ENCODE measurements at places on chromosomes 1 and 21. TPM values are rescaled to one million over a fixed set of nuclear protein-coding genes. Genes with fewer than 3 reads are reported as not detected.

Gene ACTA1
- total RNA-seq: 35,934 TPM

GRCh38 chr1:58436615-58437297 lies 109.8 kb downstream of the OMA1 start:
- no peaks in the 10 kb centered on the region for H3K4me1 ChIP-seq
- no peak overlapping the region for H3K4me3 ChIP-seq
- no peaks in the 10 kb centered on the region for H3K36me3 ChIP-seq
- no peak overlapping the region for H3K27ac ChIP-seq
- DNase-seq: no peak
- no peaks in the 10 kb centered on the region for H3K27me3 ChIP-seq

Gene FAM163A
- 0.16 TPM for total RNA-seq

GRCh38 chr1:113659035-113659434 lies 100.3 kb downstream of the PHTF1 start:
- H3K36me3 ChIP-seq: no peaks in the 10 kb centered on the region
- DNase-seq: no peak
- no peak overlapping the region for H3K27ac ChIP-seq
- no peaks in the 10 kb centered on the region for H3K27me3 ChIP-seq
- H3K4me3 ChIP-seq: no peak overlapping the region

Gene CASZ1
- 86.8 TPM for total RNA-seq

Gene ETV3
- 13.4 TPM for total RNA-seq

DNA sequence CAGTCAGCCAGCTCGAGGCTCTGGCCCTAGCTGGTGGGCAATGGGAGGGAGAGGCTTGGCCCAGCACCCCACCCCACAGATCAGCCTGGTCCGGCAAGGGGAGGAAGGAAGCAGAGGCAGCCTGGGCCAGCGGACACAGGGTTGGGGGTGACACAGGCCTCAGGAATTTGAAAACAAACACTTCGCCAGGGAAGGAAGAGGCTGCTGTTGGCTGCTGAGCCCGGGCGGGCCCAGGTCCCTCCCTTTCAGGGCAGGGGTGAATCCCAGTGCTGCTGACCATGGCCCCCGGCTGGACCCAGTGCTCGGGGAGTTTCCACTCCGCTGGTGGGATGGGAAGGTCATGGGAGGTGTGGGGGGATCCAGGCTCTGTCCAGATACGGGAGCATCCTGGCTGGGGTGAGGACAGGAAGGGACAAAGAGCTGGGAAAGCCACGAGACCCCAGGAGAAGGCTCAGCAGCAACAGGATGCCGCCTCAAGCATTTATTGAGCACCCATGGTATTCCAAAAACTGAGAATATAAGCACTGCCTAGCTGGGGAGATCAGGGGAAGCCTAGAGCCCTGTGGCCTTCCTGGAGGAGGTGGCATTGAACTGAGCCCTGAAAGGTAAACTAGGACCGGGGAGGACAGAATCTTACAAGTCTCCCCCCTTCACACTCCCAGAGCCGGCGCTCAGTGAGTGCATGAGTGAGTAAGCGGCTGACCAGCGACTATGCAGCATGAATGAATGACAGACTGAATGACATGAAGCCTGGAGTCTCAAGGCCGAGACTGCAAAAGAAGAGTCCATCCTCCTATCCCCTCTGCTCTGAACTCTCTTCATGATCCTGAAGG lies 26.2 kb upstream of the EPHA2 start:
- DNase-seq: peak; percentile 81
- no peak overlapping the region for H3K4me3 ChIP-seq
- H3K27me3 ChIP-seq: no peaks in the 10 kb centered on the region
- H3K27ac ChIP-seq: peak overlapping the region; percentile 89

DNA sequence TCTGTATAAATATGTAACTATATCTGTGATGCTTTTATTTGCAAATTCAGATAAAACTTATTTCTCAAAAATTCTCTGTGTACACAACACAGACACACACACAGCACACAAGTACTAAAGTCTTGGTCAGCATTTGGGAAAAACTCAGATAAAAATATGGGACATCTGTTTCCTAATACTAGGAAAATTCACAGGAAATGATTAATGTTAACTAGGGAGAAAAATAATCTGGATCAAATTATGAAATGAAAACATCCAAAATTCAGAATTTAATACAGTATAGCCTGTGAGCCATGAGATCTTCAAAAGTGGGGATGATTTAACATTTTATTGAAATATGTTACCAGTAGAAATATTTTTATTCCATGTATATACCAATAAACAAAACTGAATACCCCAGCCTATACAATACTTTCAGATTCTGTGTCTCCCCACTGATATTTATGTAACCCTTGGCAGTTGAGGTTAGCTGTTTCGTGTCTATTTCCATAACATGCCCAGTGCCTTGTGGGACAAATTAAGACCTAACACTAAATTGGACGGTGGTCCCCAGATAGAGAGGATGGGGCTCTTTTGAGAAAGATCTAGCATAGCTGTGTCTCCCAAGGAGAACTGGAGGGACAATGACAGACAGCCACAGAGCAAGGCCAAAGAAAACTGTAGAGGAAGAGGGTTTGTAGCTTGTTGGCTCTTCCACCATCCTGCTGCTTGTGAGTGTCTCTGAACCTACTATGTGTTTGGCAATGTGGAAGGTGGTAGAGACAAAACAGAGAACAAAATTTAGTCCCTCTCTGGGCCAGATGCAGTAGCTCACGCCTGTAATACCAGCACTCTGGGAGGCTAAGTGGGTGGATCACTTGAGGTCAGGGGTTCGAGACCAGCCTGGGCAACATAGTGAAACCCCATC lies 47.2 kb downstream of the GNG12 start:
- H3K27ac ChIP-seq: no peak overlapping the region
- H3K36me3 ChIP-seq: no peaks in the 10 kb centered on the region
- peaks cover 1% of the 10 kb centered on the region for H3K4me1 ChIP-seq
- no peak for DNase-seq

Gene TRIM58
- total RNA-seq: 0.31 TPM

- DNase-seq: no peak
- no peak overlapping the region for H3K27ac ChIP-seq
- H3K27me3 ChIP-seq: no peaks in the 10 kb centered on the region
- no peak overlapping the region for H3K4me3 ChIP-seq
- H3K36me3 ChIP-seq: no peaks in the 10 kb centered on the region
- H3K4me1 ChIP-seq: no peaks in the 10 kb centered on the region
Measured at GRCh38 chr1:48249868-48250267, 27.4 kb downstream of the SLC5A9 start.

- H3K27me3 ChIP-seq: no peaks in the 10 kb centered on the region
- no peaks in the 10 kb centered on the region for H3K36me3 ChIP-seq
- no peak overlapping the region for H3K27ac ChIP-seq
- no peak overlapping the region for H3K4me3 ChIP-seq
- no peak for DNase-seq
- no peaks in the 10 kb centered on the region for H3K4me1 ChIP-seq
Measured at GRCh38 chr1:151692226-151692625, 24.4 kb downstream of the CELF3 start.

DNA sequence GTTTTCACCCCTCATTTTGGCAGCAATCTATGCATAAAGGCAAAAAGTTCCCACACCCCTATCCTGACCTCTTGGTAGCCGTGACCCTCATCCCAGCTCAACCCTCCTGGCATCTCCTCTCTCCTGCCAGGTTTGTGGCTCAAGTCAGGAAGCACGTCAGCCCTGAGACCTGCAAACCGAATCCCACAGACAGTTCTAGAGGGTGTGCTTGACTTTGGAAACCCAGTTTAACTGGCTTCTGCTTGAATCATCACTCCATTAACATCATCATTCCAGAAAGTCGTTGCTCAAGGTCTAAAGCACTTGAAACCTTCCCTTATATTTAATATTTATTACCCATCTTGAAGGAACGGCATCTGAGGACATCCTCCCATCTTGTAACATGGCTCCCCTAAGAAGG lies 133.4 kb upstream of the ERG start:
- H3K27ac ChIP-seq: no peak overlapping the region
- no peaks in the 10 kb centered on the region for H3K27me3 ChIP-seq
- no peak overlapping the region for H3K4me3 ChIP-seq
- H3K4me1 ChIP-seq: no peaks in the 10 kb centered on the region
- H3K36me3 ChIP-seq: no peaks in the 10 kb centered on the region
- DNase-seq: no peak

- H3K4me3 ChIP-seq: peak overlapping the region; percentile 76
- DNase-seq: no peak
- H3K27ac ChIP-seq: peak overlapping the region; percentile 94
- peaks cover 14% of the 10 kb centered on the region for H3K4me1 ChIP-seq
Measured at GRCh38 chr1:40980453-40981121, 1.1 kb downstream of the CTPS1 start.

DNA sequence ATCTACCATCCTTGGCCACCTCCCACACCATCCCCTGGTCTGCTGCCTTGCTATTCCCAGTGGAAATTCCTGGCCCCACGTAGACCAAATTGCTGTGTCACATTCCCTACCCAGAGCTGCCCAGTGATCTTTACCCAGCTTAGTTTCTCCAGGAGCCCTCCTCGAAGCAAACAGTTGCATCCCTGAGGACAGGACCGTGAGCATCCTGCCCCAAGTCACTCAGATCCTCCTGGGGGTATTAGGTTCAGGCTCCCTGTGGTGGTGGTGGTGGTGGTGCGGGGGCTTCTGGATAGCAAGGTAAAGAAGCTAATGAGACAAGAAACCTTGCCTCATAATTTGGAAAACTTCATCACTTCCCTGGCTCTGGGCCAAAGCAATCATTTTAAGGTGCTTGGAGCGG lies 58.4 kb upstream of the RBM15 start:
- H3K27ac ChIP-seq: no peak overlapping the region
- no peak overlapping the region for H3K4me3 ChIP-seq
- no peaks in the 10 kb centered on the region for H3K36me3 ChIP-seq
- H3K27me3 ChIP-seq: no peaks in the 10 kb centered on the region
- H3K4me1 ChIP-seq: no peaks in the 10 kb centered on the region
